Stimulated activated CD4-positive, alpha-beta T cell treated with anti-CD3 and anti-CD28 coated beads, Interleukin-15, amount 100 ng/mL, for 24 hours (primary cell): ENCODE measurements at places on chromosomes 3 and 15.
A peak's percentile ranks its signal among the peaks of the same experiment; 100 is the strongest.

DNA sequence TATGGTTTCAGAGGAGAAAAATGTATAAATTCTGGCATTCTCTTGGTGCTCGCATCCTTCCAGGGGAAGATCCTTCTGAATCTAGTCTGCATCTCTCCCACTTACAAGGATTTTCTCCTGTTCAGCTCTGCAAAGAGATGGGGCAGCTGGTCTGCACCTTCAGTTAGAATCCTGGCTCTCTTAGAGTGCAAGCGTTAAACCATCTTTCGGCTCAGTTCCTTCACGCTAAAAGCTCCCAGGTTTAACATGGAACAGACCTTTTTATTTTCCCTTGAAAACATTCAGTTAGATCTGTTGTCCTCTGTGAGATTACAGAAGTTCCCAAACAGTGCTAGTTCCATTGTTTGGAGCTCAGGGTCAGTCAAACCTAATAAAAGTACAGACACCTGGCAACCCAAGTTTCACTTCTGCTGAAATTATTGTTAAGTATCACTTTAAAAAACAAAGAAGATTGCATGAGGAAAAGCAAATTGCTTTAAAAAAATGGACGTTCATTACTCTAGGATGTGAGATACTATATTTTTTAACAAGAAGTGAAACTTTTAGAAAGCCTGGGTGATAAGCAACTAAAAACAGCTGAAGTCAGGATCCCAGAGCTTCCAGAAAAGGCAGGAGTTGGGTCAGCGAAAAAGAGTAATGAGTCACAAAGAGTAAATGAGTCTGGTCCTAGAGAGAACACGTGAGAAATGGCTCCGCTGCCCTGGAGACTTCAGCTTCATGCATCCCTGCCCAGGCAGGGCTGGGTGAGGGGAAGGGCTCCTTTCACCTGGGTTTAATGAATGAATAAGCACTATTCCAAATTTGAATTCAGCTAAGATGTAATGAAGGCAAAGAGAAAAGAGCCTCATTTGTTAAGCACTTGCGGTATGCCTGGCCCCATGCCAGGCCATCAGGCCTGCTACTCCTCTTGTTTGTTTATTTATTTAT lies 63.3 kb downstream of the ABTB1 start:
- DNase-seq = no peak

GRCh38 chr3:193347521-193348501 lies 30.7 kb downstream of the ATP13A5 start:
- no peak for DNase-seq

DNA sequence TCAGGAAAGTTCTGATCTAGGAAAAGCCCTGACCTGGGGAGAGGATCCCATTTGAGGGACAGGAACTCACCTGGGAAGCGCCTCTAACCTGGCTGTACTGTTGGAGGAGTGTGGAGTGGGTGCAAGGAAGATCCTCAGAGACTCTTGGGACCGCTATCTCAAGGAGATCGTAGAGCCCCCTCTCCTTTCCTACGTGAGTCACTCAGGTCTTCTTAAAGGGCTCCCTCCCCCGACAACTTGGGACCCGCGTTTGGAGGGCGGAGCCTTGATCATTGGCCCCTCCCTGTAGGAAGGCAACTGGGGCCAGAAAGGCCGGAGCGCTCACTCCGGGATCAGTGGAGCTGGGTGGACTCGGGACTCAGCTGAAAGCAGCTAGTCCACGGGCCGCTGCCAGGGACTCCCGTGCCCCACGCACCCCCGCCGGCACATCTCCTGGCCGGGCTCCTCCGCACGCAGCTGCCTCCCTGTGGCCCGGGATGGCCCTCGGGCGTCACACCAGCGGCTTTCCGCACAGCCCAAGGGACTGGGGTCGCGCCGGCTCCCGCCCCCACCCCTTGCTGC lies 520 bp downstream of the SLC26A6 start:
- peak; percentile 78 for DNase-seq

- no peak for DNase-seq
Observed at GRCh38 chr3:47523310-47524073, 10.0 kb upstream of the ELP6 start.

DNA sequence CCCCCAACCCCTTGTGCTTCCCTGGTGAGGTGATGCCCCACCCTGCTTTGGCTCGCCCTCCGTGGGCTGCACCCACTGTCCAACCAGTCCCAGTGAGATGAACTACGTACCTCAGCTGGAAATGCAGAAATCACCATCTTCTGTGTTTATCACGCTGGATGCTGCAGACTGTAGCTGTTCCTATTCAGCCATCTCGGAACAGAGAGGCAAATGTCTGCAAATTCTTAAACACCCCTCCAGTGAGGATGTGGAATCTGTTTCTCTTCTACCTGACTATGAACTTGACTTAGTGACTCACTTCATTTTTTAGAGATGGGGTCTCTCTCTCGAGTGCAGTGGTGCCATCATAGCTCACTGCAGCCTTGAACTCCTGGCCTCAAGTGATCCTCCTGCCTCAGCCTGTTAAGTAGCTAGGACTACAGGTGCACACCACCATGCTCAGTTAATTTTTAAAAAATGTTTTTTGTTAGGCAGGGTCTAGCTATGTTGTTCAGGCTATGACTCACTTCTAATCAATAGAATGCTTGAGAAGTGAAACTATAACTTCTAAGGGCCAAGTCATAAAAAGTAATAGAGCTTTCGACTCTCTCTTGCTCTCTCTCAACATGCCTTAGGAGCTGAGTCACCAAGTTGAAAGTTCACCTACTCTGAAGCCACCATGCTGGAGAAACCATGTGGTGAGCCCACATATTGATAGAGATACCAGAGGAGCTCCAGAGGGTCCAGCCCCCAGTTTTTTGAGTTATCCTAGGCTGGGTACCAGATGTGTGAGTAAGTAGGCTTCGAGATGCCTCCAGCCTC lies 11.5 kb upstream of the PARP14 start:
- peak; percentile 66 for DNase-seq

GRCh38 chr15:92749216-92749615 lies 93.6 kb upstream of the FAM174B start:
- no peak for DNase-seq

DNA sequence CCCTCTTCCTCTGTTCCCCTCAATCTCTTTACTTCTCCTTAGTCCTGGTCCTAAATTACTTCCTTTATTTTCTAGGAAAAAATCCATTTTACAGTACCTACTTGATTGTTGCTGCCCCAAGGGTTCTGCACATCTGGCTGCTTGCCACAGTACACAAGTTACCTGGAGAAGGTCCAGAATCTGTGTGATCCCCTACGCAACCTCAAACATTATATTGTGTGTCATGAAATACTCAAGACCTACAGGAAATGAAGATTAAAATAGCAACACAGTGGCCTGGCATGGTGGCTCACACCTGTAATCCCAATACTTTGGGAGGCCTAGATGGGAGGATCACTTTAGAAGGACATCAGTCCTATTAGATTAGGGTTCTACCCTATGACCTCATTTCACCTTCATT lies 48.7 kb downstream of the PRKAR2A start:
- DNase-seq = no peak

GRCh38 chr3:64939747-64940450 lies 252.1 kb upstream of the ADAMTS9 start:
- DNase-seq = no peak

- peak; percentile 38 for DNase-seq
Observed at GRCh38 chr3:128878556-128879124, 780 bp upstream of the ACAD9 start.

GRCh38 chr3:151345859-151346258 lies 16.5 kb upstream of the P2RY13 start:
- DNase-seq = no peak

DNA sequence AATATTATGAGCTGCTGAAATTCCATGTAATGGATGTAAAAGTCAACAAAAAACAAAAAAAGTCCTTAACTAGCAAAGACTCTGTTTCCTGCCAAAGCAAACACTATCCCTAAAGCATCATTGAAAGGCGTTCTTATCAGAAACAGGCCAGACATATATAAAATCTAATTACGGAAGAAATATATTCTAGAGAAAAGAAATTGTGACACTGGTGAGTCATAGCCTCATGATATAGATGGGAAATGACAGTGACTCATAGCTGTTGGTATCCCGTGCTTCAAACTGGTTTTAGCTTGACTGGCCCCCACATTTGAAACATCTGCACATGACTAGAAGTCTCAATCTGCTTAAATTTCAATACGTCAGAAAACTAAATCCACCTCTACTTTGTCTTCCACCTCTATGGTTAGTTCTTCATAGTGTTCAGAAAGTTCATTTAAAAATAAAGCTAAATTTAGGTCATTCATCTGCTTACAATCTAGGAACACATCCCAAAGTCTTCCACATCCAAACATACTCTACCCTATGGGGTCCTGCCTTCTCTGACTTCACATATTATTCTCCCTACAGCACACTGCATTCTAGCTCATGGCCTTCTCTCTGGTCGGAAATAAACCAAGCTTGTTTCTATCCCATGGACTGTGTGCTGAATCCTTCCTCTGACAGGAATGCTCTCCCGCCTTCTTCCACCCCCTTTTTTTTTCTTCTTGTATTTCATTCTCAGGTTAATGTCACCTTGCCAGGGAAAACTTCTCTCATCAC lies 456.3 kb upstream of the ARRDC4 start:
- DNase-seq = no peak

DNA sequence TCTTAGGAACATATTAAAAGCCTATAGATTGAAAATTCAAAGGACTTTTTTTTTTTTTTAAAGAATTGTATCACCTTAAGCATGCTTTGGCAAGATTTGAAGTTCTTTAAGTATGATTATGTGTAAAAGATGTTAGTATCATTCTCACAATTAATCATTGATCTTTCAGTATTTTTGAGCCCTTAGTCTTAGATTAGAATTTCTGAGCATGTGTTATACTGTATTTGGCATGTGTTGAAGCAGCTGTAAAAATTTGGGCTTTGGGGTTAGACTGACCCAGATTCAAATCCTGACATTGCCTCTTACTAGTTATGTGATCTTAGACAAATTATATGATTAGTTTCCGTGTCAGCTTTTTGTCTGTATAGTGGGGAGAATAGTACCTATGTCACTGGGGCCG lies 6.3 kb downstream of the OXSR1 start:
- no peak for DNase-seq

DNA sequence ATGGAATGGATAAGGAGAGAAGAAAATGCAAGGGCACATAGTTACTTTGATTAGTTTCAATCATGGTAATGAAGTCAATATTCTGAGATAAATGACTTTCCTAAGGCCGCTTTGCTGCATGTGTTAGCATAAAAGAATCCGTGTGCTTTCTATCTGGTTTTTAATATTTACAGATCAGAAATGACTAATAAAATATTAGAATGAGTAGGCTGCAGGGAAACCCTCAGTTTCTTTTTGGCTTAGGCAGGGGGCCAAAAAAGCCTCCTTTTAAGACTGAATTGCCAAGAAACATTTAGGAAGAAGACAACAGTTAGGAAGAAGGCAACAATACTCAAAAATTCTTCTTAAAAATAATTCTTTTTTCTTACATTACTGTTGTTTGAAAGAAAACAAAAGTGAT lies 11.6 kb downstream of the NEK11 start:
- no peak for DNase-seq
